ENCODE measurements at places on chromosomes 5 and 9. TPM values are rescaled to one million over a fixed set of nuclear protein-coding genes. Genes with fewer than 3 reads are reported as not detected.

- DNase-seq = no peak
These were observed 48.8 kb downstream of the SLC1A3 start for GRCh38 chr5:36655161-36655560.

- no peak for DNase-seq
These were observed 115.3 kb upstream of the BNC2 start for GRCh38 chr9:16985559-16986348.

- no peak for DNase-seq
These were observed 79.2 kb downstream of the ZNF354C start for GRCh38 chr5:179139111-179139935.

DNA sequence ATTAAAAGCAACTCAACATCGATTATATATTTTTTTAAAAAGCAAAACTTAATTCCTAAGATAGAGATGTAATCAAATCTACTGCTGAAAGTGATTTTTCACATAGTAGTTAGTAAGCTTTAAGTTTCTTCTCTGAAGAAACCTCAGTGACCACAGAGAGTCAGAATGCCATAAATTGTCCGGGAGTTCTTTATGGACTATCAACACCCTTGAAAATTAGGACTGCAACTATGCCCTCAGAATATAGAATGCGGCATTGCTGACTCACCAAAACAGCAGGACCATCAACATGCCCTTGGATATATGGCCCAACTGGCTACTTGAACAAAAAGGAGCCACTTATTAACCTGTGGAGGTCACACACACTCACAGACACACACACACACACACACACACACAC lies 228.9 kb upstream of the SNX2 start:
- no peak for DNase-seq

GRCh38 chr5:20359377-20359776 lies 371.4 kb upstream of the CDH18 start:
- no peak for DNase-seq

GRCh38 chr5:91641730-91642350 lies 258.7 kb upstream of the ARRDC3 start:
- no peak for DNase-seq

GRCh38 chr5:123285122-123286023 lies 137.8 kb downstream of the CEP120 start:
- DNase-seq = no peak

The DDX46 gene
- total RNA-seq = 81.9 TPM

The PLPPR1 gene
- not detected for total RNA-seq

The ZMYND19 gene
- total RNA-seq = 27.4 TPM

Data from activated T-cell treated with anti-CD3 and anti-CD28 coated beads, Interleukin-2, amount 50 U/mL, for 72 hours (primary cell).